Ascending aorta (tissue), 2 donors: ENCODE measurements at places on chromosomes 1 and 21.

DNA sequence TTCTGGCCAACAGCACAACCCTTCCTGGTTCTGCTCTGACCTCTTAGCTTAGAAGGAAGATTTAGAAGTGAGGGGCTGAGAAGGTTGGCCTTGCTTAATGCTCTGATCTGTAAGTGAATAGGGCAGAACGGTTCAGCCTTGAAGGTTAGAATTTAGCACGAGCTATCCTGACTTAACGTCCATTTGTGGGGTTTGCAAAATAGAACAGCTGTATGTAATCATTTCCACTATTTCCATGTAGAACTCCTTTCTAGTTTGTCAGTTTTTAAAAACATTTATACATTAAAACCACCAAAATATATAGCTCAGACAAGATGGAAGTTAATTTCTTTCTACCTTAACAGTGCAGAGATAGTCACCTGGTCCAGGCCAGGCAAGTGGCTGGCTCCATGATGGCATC is 89.9 kb downstream of the TBX19 start:
- DNase-seq = no peak

GRCh38 chr1:59604191-59604590 is 210.6 kb upstream of the HOOK1 start:
- DNase-seq = no peak

DNA sequence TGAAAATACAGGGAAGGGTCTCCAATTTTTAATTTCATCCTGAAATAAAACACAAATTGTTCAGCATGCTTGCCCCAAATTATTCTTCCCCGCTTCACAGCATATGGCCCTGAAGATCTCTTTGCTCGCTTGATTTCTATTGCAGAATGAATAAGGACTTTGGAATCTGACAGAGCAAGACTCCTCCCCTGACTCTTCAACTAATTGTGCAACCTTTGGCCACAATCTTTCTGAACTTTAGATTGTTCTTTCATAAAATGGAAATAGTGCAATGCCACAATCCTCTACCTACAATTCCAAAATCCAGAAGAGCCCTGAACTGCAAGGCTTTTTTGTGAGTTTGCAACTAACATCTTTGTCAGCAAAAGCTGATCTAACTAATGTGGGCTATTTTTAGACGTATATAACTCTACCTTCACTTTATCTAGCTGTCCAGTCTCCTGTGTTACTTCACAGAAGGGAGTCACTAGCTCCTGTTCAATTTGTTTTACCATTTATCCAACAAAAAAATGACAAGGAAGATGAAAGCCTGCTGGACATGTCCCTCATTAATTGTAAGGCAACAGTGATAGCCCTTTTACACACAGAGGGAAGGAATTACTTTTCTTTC is 13.4 kb downstream of the RNASEL start:
- no peak for DNase-seq

GRCh38 chr1:48939828-48940227 is 163.1 kb upstream of the BEND5 start:
- no peak for DNase-seq

DNA sequence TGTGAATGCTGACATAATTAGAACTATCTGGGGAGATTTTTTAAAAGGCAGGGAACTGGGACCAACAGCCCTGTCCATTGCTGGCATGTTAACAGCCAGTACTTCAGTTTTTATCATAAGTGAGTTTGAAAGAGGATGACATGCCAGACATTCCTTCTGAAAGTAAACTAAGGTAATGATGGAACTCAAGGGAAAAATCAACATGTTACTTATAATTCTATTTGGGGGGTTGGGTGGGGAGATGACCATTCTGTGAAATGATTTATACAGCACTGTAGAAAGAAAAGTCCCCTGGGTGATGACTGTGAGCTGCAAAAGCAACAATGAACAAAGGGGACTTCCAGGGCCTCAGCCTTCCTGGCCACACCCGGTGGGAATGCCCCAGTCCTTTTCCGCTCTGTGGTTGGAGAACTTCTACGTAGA is 5.4 kb upstream of the LAMC2 start:
- peak; percentile 77 for DNase-seq

DNA sequence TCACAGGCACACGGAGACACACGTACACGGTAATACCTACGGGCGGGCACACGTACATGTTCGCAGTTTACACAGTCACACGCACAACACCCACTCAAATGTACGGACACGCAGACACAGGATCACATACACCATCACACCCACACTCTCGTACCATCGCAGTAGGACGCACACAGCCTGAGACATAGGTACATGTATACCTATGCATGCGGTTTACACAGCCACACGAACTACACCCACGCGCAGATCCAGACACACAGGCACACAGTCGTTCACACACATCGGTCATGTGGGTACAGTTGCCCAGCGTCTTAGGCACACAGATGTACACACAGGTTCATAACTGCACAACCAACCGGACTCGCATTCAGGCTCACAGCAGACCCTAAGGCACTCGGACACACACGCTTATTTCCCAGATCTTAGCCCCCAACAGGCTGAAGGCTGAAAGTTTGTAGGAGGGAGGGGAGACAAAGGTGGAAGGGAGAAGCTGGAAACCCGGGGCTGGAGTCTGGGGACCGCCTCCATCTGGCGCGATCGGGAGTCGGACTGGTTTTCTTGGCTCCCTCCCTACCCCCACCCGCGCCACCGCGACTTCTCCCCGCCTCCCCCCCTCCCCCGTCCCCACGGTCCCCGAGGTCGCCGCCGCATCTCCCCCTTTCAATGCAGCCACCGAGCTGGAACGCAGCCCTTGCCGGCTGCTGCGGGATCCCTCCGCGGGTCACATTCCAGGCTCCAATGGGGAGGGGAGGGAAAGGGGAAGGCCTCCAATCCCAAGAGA is 51.9 kb upstream of the SYNC start:
- DNase-seq = peak; percentile 63

DNA sequence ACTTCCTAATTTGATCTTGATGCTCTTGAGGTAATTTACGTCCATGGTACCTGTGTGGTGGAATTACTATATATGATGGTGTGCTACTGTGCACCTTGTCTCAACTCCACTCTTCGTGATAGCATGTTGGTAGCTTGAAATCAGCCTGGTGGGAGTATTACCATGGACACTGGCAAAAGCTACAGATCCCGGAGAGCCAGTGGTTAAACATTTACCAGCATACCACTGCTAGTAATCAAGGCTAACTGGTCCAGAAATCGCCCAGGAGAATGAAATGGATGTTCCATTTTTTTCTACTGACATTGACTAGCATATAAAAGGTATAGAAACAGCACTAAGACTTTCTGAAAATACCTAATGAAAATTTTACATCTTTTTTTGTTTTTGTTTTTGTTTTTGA is 30.6 kb downstream of the ELK4 start:
- no peak for DNase-seq
